ENCODE measurements at places on chromosomes 3 and 15.

GRCh38 chr15:52309154-52309548 is 13.5 kb upstream of the MYO5C start:
- no peak for DNase-seq

DNA sequence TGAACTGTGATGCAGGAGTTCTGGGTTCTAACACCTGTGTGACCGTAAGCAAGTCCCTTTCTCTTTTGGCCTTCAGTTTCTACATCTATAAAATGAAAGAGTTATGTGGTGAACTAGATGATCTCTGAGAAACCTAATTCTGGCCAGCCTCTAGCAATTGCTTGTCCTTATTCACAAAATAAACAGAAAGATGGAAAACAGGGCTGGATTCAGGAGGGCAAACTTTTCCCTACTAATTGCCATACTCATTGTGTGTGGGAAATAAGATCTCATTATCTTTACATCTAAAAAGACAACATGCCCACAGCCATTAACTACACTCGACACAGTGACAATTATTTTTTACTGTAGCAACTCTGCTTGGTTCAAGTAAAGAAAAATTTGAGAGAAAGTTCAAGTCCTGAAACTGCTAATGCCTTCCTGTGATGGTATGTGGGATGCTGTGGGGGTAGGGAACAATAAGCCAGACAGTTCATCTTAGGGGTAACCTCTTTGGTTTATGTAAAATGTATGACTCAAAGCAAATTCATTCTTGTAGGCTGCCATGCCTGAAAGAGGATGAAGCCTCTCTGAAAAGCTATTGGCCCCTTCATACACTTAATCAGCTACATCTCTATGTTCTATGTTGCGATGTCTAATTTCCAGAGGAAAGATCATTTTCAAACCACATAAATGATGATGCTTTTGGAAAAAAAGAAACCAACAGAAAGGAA is 177.6 kb upstream of the BCL6 start:
- DNase-seq = no peak

- DNase-seq = no peak
Measured at GRCh38 chr15:63818629-63819028, 15.1 kb downstream of the HERC1 start.

DNA sequence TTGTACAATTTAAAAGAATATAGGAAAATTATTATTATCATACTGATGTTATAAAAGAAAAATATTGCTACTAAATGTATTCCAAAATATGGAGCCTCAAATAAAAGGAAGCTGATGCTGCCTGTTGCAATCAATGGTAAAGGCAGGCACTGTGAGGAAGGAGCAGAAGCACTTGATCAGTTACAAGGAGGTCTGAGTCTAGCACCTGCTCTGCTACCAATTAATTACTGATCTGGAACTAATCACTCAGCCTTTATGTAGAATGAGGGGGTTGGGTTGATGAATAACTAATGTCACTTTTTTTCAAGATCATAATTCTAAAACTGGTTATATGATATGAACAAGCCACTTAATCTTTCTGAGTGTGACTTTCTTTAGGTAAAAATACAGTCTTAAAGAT is 5.5 kb downstream of the ADGRG7 start:
- no peak for DNase-seq
